ENCODE measurements at places on chromosomes 3 and 15.

DNA sequence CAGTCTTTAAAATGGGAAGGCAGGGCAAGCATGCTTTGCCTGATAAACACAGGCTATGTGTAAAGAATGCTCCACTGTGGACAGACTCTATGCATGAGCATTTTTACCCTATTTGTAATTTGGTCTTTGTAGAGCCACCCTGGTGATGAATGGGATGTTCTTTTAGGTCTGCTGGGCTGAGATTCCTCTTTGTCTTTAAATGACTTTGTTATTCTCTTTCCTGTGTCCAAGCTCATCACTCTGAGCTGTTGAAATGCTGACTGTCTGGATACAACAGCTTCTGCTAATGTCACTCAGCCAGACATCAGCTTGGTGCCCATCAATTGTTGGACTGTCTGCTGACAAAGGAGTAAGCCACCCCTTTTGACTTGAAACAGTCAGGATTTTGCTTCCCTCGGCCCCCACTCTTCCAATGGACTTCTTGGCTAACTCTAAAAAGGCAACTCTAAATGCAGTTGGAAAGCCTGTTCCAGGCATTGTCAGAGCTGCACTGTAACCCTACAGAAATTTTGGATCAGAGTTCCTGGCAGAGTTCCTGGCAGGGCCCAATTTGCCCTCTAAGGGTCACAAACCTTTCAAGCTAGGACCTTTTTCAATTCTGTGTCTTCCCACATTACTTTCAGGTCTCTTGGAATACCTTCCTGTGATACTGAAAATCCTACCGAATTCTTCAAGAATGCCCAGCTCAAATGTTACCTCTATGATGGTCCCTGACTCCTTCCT lies 40.5 kb upstream of the EIF1B start:
- no peaks in the 10 kb centered on the region for H3K4me1 ChIP-seq
- no peak overlapping the region for H3K4me3 ChIP-seq
- no peak for DNase-seq

GRCh38 chr3:42647821-42648459 lies 5.6 kb upstream of the ZBTB47 start:
- H3K36me3 ChIP-seq = peaks cover 31% of the 10 kb centered on the region
- peak; percentile 80 for DNase-seq
- H3K4me1 ChIP-seq = peaks cover 15% of the 10 kb centered on the region
- H3K27me3 ChIP-seq = no peaks in the 10 kb centered on the region
- no peak overlapping the region for H3K4me3 ChIP-seq
- H3K27ac ChIP-seq = peak overlapping the region; percentile 16

GRCh38 chr3:56102032-56102431 lies 366.2 kb downstream of the ERC2 start:
- no peak overlapping the region for H3K27ac ChIP-seq
- DNase-seq = no peak
- no peaks in the 10 kb centered on the region for H3K27me3 ChIP-seq
- H3K4me3 ChIP-seq = no peak overlapping the region

GRCh38 chr3:194304186-194304917 lies 46.8 kb downstream of the CPN2 start:
- H3K27me3 ChIP-seq = no peaks in the 10 kb centered on the region
- DNase-seq = no peak
- no peak overlapping the region for H3K4me3 ChIP-seq
- H3K27ac ChIP-seq = no peak overlapping the region

GRCh38 chr3:180036671-180037455 lies at the start of gene PEX5L:
TSS of gene PEX5L (minus strand) at chr3:180036937. CDS start at chr3:180036599, 338 bp downstream.
- peaks cover 50% of the 10 kb centered on the region for H3K4me1 ChIP-seq
- DNase-seq = peak; percentile 91
- no peaks in the 10 kb centered on the region for H3K36me3 ChIP-seq
- H3K27me3 ChIP-seq = peaks cover 13% of the 10 kb centered on the region

GRCh38 chr3:9499455-9500107 lies 54.0 kb downstream of the LHFPL4 start:
- H3K4me3 ChIP-seq = peak overlapping the region; percentile 98
- no peaks in the 10 kb centered on the region for H3K36me3 ChIP-seq
- DNase-seq = peak; percentile 77

DNA sequence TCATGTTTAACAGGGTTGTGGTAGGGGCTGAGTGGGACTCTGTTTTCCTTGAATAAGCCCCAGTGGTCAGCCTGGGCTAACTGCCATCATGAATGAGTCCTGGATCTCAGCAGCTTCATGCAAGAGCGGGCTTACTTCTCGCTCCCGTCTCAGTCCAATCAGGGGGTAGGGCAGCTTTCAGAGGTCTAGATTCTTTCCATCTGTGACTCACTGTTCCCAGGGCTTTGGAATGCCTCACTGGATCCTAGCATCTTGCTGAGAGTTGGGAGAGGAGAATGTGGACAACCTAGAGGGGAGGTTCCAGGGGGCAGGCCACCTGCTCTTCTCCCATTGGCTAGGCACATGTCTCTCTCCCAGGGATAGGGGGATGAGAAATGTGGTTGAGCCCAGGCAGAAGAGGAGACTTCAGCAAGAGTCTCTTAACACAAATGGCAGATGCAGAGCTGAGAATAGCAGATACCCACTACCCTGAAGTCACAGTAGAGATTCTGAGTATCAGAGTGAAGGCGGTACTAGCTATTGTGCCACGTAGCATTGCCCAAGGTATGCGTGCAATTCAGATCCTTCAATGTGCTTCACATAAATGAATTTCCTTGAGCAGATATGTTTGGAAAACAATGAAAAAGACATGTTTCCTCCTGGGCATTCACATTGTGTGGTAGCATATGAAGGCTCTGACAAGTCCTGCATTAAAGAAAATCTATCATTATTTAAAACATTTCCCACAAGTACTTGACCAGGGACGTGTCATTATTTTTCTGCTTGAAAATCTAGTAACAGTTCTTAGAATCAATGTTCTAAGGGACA lies 257.7 kb upstream of the PROK2 start:
- no peak for DNase-seq
- H3K4me1 ChIP-seq = no peaks in the 10 kb centered on the region
- H3K27me3 ChIP-seq = no peaks in the 10 kb centered on the region
- H3K4me3 ChIP-seq = no peak overlapping the region
- no peaks in the 10 kb centered on the region for H3K36me3 ChIP-seq
- no peak overlapping the region for H3K27ac ChIP-seq

- H3K4me3 ChIP-seq = peak overlapping the region; percentile 41
- H3K27me3 ChIP-seq = no peaks in the 10 kb centered on the region
- H3K36me3 ChIP-seq = no peaks in the 10 kb centered on the region
- H3K4me1 ChIP-seq = peaks cover 52% of the 10 kb centered on the region
- H3K27ac ChIP-seq = peak overlapping the region; percentile 16
These were observed 18.2 kb downstream of the C15orf62 start for GRCh38 chr15:40787991-40788390.

DNA sequence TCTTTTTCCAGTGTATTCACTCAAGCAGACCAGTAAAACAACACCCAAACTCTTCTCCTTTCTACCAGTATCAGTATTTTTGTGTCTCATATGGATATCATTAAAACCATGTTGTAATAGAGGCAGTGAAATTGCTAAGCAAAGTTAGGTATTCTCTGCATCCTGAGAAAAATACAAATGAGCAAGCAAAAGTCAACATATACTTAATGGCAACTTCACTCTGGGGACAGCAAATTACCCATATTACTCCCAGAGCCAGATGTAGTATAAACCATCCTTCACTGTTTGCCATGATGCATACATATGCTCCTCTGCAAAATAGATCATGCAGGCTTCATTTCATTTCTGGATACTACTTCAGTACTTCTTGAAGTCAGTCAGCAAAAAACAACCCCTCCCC lies 22.1 kb downstream of the UBA5 start:
- H3K27ac ChIP-seq = no peak overlapping the region
- no peak for DNase-seq
- H3K36me3 ChIP-seq = peaks cover 14% of the 10 kb centered on the region
- no peaks in the 10 kb centered on the region for H3K4me1 ChIP-seq

- no peaks in the 10 kb centered on the region for H3K27me3 ChIP-seq
- peak overlapping the region; percentile 96 for H3K27ac ChIP-seq
- H3K4me3 ChIP-seq = no peak overlapping the region
These were observed 53.0 kb upstream of the DAZL start for GRCh38 chr3:16658004-16658924.

- H3K4me3 ChIP-seq = no peak overlapping the region
- peaks cover 2% of the 10 kb centered on the region for H3K36me3 ChIP-seq
- H3K27ac ChIP-seq = no peak overlapping the region
These were observed 109.6 kb upstream of the PHLDB2 start for GRCh38 chr3:111749171-111750170.

- no peak for DNase-seq
- H3K27ac ChIP-seq = no peak overlapping the region
- peaks cover 18% of the 10 kb centered on the region for H3K4me1 ChIP-seq
- H3K36me3 ChIP-seq = no peaks in the 10 kb centered on the region
- no peaks in the 10 kb centered on the region for H3K27me3 ChIP-seq
These were observed 45.1 kb downstream of the APH1B start for GRCh38 chr15:63322541-63322940.

GRCh38 chr3:18635215-18635614 lies 210.1 kb upstream of the SATB1 start:
- no peaks in the 10 kb centered on the region for H3K27me3 ChIP-seq
- H3K36me3 ChIP-seq = no peaks in the 10 kb centered on the region
- H3K27ac ChIP-seq = no peak overlapping the region

- H3K27me3 ChIP-seq = no peaks in the 10 kb centered on the region
- H3K4me1 ChIP-seq = peaks cover 22% of the 10 kb centered on the region
- no peaks in the 10 kb centered on the region for H3K36me3 ChIP-seq
These were observed 32.3 kb downstream of the ZNF710 start for GRCh38 chr15:90033448-90033847.

DNA sequence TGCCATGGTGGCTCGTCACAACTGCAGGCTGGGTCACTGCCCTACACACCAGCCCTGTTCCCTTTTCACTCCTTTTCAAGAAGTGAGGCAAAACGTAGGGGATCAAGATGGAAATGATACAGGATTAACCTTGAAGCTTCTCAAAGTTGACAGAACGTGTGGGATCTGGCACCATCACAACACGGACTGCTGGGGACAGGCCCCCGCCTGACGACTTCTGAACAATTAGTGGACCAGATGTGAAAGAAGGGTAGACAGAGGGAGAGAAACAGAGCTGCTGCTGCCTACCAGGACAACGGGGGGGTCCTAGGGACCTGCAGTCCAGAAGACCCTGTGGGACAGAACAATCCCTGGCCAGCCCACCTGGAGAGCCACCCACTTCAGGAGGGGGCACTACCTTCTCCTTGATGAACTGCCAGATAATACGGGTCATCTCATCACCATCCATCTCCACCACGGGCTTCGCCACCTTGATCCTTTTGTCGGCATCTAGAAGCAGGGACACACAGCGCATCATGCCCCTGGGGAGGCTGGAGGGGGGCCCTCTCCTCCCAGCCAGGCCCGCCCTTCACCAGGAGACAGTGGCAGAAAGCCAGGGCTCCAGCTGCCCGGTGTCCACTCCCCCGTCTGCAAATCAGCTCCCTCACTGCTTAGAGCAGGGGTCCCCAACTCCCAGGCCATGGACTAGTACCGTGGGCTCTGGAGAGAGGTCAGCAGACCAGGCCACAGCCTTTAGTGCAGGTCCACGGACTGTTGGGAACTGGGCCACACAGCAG lies 10.9 kb downstream of the IDH2 start:
- DNase-seq = no peak
- no peaks in the 10 kb centered on the region for H3K4me1 ChIP-seq
- no peak overlapping the region for H3K4me3 ChIP-seq
- H3K27me3 ChIP-seq = no peaks in the 10 kb centered on the region

DNA sequence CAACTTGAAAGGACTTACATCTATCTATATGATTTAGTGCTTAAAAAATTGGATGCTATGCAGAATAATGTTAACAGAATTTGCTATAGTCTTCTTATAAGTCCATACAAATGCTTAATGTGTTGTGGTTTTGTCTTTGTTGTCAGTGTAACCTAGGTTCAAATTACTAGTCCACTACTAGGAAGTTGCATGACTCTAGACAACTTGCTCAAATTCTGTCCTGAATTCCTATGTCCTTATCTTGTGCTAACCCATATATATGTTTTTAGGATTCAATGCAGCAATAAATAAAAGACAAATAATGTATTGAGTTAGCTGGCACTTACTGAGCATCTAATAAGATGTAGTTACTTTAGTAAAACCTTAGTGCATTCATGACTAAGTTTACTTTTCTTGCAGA lies 276.5 kb upstream of the KCNMB2 start:
- H3K27ac ChIP-seq = no peak overlapping the region
- no peaks in the 10 kb centered on the region for H3K4me1 ChIP-seq
- no peak for DNase-seq
- H3K4me3 ChIP-seq = no peak overlapping the region

DNA sequence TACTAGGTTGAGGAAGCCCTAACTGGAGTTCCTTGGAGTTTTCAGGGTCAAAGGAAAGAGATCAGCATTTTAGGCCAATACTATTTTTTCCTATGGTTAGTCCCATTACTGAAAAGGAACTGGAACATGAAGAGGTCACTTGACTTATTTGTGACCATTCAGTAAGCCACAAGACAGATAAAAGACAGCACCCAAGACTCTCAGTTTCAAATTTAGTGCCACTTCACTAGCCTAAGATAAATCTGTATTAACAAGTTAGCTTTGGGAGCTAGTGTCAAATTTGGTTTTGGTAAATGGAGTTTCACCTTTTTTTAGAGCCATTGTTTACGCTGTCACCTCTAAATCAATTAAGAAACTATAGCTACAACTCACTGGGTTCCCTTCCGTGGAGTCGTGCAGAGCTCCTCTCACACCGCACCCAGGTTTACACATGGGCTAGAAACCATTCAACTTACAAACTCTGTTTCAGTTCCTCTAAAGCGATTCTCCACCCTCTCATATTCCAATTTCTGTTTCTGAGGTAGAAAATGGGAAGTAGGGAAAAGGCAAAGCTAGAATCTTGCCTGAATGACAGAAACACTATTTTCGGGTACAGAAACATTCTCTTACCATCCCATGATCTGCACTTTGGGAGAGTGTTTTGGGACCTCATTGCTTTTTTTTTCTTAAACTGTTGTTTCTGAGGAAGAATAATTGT lies 14.4 kb downstream of the CCDC32 start:
- H3K4me1 ChIP-seq = peaks cover 27% of the 10 kb centered on the region
- no peaks in the 10 kb centered on the region for H3K36me3 ChIP-seq
- H3K27me3 ChIP-seq = no peaks in the 10 kb centered on the region
- DNase-seq = no peak
- H3K27ac ChIP-seq = no peak overlapping the region
- H3K4me3 ChIP-seq = no peak overlapping the region

DNA sequence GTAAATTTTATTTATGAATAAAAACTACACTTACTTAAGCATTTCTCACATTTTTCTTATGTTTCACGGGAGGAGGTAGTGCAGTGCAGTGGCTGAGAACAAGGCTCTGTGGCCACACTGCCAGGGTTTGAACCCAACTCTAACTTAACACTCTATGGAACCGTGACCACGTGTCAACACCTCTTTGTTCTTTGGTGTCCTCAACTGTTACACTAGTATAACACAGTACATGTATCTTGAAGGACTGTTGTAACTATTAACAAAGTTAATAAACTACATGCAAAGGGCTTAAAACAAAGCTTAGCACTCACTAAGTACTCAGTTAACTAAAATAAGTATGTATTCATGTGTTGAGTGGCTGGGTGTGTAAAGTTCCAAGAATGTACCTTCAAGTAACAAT lies 19.5 kb downstream of the CD47 start:
- peaks cover 10% of the 10 kb centered on the region for H3K4me1 ChIP-seq
- H3K27me3 ChIP-seq = no peaks in the 10 kb centered on the region
- no peaks in the 10 kb centered on the region for H3K36me3 ChIP-seq
- no peak overlapping the region for H3K27ac ChIP-seq
- no peak overlapping the region for H3K4me3 ChIP-seq

GRCh38 chr3:144263706-144264105 lies 292.1 kb downstream of the DIPK2A start:
- H3K27me3 ChIP-seq = no peaks in the 10 kb centered on the region
- DNase-seq = no peak

GRCh38 chr15:79844221-79844620 lies 52.6 kb downstream of the MTHFS start:
- no peaks in the 10 kb centered on the region for H3K36me3 ChIP-seq
- no peak overlapping the region for H3K4me3 ChIP-seq
- H3K27me3 ChIP-seq = no peaks in the 10 kb centered on the region
- H3K27ac ChIP-seq = no peak overlapping the region
